Liver (tissue), 10 donors: ENCODE measurements at places on chromosomes 6 and 20. TPM values are rescaled to one million over a fixed set of nuclear protein-coding genes. Genes with fewer than 3 reads are reported as not detected.

- DNase-seq = no peak
These were observed 135.6 kb upstream of the BACH2 start for GRCh38 chr6:90432041-90432775.

The TREML4 gene
- 0.08 TPM for total RNA-seq

- no peak for DNase-seq
These were observed 12.5 kb upstream of the TMEM242 start for GRCh38 chr6:157335829-157336228.

DNA sequence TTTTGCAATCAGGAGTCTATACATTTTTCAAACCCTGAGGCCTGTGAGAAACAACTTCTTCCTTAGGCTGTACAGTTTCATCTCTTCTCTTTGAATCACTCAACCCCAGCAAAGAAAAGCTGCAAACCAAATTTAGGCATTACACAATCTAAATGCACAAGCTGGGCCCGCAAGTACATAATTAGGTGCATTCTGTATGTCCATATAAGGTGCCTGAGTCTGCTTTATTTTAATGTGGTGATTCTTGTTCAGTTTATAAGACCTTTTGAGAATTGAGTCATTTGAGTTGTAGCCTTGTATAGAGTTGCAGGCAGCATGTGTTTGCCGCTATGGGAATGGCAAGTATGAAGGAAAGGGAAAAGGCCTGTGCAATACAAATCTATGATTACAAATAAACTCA lies 709.6 kb upstream of the MARCKS start:
- DNase-seq = no peak

The HAO1 gene
- 163 TPM for total RNA-seq

DNA sequence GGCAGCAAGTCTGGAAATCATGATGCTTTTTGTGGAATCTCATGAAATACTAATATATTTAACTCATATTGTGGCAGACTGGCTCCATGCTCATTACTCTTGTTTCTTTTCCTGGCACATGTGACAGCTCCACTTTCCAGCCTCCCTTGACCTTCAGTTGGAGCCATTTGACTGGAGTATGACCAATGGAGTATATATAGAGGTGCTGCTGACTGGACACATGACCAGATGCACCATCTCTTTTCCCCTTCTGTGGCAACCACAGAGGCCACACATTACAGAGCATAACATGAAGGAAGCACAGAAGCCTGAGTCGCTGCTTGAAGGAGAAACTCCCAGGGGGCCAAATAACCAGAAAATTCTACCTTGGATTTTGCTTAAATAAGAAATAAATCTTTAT lies 77.4 kb downstream of the MKKS start:
- no peak for DNase-seq

The GSTA2 gene
- total RNA-seq = 2.0 TPM

The RSPH4A gene
- total RNA-seq = 0.50 TPM
